ENCODE measurements at places on chromosomes 11 and 22.

DNA sequence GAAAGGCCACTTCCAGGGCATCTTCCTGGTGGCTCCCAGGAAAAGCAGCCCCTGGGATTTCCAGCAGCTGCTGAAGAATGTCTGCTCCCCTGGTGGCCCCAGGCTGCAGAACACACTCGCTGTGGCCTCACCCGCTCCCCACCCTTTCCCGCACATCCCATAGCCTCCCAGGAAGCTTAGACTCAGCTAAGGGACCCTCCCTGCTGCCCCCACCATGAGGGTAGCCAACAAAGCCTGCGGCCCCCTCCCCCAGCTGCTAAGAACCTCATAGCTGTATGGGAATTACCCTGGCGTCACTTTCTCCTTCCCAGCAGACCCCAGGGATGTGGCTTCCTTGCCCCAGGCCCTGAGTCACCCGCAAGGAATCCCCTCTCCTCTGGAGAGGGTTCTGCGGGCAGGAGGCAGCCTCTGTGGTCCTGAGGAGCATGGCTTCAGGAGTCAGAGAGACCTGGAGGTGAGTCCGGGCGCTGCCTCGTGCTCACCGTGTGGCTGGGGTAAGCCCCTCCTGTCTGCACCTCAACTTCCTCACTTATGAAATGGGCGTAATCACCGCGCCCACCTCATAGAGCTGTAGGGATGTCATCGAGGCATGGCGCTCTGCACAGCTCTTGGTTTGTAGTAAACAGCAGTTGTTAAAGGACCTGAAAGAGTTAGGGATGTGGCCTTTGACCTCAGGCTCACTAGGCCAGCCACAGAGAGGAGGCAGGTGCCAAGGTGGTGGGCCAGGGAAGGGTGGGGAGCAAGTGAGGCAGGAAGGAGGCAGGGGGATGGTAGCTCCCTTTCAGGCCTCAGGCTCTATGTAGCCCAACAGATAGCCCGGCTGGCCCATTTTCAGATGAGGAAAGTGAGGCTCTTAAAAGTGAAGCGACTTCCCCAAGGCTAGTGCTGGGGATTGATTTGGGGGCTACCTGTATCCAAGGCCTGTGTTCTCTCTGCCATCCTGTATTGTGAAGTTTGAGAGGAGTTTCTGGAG is 71.2 kb downstream of the LRRC32 start:
- peak; percentile 92 for DNase-seq

- DNase-seq: no peak
Observed at GRCh38 chr22:38196791-38197419, 4.9 kb upstream of the MAFF start.

DNA sequence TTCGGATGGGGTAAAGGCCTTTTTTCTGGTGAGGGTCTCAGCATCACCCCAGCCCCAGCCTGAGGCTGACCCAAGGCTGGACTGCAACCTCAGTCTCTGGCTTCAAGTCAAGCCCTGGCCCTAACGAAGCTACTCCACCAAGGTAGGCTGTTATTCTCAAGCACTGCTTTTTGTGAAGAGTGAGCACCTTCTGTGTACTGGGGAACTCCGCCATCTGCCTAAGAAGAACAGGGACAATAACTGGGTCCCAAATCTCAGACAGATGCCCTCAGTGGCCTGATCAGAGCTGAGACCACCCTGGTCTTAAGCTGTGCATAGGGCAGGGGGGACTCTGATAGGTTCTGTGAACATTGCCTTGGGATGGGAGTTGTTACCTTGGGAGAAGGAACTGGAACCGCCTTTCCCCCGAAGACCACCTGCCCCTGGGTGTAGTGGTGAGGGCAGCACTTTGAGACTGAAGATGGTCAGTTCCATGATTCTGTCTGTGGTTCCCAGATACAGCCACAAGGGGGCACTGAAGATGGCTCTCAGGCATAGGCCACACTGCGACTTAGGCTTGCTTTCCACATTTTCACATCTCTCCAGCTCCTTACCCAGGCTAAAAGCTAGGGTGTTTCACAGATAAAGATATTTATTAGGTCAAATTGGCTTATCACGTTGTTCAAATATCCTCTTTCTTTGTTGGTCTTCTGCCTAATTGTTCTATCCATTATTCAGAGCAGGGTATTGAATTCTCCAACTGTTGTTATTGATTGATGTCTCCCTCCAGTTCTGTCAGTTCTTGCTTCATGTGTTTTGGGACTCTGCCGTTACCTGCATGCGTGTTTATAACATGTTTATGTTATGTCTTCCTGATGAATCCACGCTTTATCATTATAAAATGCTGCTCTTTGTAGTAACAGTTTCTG is 11.8 kb upstream of the UVRAG start:
- DNase-seq: peak; percentile 56

DNA sequence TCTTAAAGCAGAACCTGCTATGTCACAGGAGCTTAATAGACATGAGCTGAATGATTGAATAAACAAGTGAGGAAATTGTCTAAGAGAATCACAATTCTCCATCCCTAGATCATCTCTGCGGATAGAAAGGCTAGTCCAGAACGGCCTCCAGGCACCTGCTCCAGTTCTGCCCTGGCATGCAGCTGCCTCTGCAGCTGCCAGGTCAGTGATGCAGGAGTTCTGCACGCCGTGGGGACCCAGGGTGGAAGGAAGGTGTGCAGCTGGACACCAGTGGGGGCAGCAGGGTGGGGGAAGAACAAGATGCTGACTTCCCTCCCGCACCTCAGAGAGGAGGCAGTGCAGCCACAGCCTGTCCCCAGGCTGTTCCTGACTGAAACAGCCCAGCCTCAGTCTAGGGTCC is 192.1 kb upstream of the NCAM1 start:
- DNase-seq: no peak

DNA sequence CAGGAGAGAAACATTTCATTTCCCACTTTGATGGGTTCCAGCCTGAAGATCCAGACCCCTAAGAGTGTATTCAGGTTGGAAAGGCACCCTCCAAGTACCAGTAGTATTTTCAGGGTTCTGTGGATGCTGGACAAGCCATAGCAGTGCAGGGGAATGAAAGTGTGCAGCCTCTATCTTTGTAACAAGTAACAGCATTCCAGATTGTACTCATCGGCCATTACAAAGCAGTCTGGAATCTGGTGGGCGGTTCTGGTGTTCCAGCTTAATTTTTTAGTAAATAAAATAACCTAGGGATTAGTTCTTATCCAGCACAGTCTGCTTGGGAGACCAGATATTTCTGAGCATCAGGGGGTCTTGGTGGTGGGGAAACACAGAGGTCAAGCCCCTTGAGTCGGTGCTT is 22.6 kb downstream of the APLNR start:
- peak; percentile 87 for DNase-seq

- peak; percentile 87 for DNase-seq
Observed at GRCh38 chr11:116865696-116866095, 28.3 kb upstream of the APOA1 start.

DNA sequence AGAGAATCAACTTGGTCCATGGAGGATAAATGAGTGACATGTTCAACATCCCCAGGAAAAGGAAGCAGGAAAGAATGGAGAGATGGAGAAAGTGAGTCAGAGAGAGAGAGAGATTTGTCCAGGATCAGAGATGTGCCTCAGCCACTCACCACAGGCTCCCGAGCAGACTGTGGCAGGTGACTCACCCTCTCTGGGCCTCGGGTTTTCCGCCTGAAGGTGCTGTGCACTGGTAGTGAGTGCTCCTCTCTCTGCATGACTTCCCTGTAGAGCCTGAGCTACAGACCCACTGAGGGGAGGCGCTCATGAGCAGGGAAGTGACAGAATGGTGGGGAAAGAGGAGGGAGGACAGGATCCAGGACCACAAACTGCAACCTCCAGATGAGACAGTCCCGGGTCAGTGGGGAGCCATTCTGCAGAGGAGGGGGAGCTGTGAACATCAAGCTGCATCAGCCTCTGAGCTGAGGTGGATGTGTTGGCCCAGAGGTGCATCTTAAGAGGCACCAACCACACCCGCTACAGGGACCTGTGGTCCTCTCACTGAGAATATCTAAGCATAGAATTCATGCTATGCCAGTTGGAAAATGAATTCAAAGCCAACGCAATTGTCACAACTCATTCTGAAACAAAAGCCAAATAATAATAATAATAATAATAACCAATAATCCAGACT is 433.4 kb downstream of the BRD1 start:
- DNase-seq: no peak

DNA sequence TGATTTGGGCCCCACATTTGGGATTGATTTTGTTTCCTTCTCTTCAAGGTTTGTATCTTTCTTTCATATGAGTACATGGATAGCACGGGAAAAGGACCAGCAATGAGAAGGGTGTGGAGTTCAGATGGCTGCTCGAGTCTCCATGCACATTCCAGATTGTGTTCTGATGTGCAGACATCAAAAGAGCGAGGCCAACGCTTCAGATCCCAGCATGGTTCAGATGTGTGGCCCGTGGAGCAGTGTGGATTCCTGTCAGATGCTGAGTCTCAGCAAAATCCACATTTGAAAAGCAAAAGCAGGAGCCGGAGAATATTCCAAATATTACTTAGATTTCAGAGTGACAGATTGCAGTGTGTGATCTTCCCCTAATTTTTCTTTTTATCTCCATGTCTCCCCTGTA is 219.4 kb downstream of the DBX1 start:
- DNase-seq: no peak

DNA sequence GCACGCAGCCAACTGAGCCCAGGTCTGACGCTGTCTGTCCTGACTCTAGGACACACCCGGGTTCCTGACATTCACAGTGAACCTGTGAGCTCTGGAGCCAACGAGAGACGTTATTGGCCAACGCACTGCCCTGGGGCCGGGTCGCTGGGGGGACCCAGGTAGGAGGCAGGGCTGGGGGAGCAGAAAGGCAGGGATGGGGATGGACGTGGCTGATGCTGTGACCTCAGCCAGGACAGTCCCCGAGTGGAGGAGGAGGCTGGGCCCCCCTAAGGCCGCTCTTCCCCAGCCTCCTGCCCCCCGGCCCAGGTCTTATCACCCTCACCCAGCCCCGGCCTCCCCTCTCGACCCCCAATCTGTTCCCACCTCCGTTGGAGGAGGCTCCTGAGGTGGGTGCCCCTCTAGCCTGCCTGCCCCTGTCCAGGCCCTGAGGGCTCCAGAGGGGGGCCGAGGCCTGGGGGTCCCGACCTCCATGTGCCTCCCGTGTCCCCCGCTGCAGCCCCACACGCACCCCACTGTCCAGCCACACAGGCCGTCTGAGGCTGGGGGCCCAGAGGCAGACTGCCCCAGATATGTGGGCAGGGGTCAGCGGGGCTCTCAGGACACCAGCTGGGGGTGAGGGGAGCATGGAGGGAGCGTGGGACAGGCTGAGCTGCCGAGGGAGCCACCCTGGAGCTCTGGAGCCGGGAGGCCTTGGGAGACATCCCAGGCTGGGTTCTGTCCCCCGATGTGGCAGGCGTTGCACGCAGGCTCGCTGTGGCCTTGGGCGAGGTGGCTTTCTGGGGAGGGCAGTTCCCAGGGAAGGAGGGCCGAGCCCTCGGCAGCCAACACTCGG is 29.2 kb upstream of the MUC5AC start:
- no peak for DNase-seq

- DNase-seq: no peak
Observed at GRCh38 chr11:132579136-132579535, 953.2 kb downstream of the OPCML start.

- no peak for DNase-seq
Observed at GRCh38 chr11:4203603-4204360, 109.2 kb downstream of the RRM1 start.

- peak; percentile 73 for DNase-seq
Observed at GRCh38 chr11:121591405-121592033, 138.8 kb upstream of the SORL1-AS1 start.

- peak; percentile 53 for DNase-seq
Observed at GRCh38 chr11:130778705-130779104, 137.6 kb downstream of the SNX19 start.

DNA sequence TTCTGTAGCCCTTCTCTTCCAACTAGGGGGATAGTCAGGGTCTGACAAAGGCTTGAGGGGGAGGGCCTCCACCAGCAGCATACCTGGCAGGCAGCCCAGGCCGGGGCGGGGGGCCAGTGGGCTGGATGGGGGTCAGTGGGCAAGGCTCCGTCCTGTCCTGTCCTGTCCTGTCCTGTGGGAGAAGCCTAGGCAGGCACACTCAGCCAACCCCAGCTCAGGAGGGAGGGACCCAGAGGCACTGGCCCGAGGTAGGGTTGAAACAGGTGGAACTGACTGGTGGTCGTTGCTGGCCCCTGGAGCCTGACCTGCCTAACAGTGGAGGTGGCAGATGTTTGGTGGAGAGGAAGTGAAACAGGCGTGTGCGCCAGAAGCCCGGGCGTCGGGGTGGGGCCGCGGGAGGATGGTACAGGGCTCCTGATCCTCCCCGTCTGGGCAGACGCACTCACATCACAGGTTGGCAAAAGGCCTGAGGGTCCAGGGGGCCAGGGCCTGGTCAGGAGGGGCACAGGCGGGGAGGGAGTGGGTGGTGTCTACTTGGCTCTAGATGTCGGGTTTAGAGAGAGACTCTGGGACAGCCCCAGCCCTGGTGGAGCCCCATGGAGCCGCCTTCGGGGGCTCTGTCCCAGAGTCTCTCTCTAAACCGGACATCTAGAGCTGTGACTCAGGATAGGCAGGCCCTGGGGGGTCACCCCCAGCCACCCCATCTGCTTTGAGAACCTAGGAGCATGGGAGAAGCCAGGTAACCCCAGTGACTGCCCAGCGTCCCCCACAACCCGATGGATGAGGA is 32.5 kb upstream of the GRAMD4 start:
- no peak for DNase-seq

GRCh38 chr11:123069908-123070821 is 8.2 kb upstream of the HSPA8 start:
- no peak for DNase-seq

GRCh38 chr22:17753401-17753989 is 20.8 kb downstream of the BID start:
- no peak for DNase-seq

DNA sequence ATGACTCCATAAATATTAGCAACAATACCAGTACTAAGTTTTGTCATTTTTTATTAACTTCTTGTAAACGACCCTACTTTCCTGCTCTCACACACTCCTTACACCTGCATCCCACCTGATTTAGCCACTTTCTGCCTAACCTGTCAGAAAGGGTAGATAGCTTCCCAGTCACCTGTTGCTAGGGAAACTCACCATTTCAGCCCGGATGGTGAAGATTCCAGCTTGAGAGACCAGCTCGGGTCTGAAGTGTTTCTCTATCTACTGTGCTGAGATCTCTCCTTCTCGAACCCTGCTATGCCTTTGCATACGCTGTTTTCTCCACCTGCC is at the start of gene PARVG:
TSS of gene PARVG (plus strand) at position 220 of the 327 bp plus-strand sequence. CDS start 2,405 bp downstream, outside the sequence.
- DNase-seq: no peak

DNA sequence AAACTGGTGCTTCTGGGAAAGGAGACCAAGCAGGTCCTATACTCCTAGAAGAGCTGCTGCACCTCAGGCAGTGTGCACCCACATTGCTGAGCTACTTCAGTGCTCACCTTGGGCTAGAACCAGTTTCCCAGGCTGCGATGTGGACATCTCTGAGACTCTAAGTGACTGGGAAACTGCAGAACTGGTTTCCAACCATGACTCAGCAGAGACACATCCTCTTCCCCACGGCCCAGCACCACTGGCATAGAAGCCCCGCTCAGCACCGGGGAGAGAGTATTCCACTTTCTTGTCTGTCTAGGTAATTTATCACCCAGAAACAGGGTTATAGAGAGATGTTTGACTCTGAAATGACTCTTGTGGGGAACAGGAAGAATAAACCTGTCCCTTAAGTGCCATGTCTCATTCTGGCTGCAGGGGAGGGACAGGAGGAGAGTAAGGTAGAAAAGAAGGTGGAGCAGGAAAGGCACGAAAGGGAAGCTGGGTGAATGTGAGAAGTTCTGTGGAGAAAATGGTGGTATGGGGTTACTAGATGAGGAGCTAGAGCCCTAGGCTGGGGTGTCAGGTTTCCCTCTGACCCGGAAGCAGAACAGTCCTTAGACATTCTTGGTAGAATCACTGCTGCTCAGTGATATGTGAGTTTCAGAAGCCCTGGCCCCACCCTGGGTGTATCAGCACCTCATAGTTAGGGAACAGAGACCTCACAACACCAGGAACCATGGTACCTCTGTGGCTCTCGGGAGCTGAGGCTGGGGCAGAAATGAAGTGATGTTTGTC is 340.4 kb upstream of the NCAM1 start:
- DNase-seq: peak; percentile 40
